ENCODE measurements at places on chromosomes 13 and 19.

- no peak for ATAC-seq
Observed at GRCh38 chr13:28329395-28330158, 165.4 kb downstream of the FLT1 start.

DNA sequence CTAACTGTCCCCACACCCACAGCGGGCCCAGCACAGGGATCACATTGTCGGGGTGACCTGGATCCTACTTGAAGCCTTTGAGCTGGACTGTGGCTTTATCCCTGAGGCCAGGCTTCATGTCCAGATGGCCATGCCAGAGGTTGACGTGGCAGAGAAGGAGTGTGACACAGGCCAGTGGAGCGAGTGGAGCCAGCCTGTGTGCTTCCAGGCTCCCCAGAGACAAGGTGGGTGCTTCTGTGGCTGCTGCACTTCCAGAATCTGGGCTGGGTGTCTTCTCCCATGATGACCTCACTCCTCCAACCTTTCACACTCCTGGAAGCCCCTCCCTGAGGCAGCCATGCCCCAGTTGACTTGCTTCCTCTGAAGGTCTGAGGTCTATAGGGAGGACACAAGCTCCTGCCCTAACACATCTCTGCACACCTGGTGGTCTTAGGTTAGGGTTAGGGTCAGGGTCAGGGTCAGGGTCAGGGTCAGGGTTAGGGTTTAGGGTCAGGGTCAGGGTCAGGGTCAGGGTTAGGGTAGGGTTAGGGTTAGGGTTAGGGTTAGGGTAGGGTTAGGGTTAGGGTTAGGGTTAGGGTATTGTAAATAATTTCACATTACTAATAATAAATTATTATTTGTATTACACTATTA lies 13.1 kb upstream of the MZF1 start:
- ATAC-seq = no peak

DNA sequence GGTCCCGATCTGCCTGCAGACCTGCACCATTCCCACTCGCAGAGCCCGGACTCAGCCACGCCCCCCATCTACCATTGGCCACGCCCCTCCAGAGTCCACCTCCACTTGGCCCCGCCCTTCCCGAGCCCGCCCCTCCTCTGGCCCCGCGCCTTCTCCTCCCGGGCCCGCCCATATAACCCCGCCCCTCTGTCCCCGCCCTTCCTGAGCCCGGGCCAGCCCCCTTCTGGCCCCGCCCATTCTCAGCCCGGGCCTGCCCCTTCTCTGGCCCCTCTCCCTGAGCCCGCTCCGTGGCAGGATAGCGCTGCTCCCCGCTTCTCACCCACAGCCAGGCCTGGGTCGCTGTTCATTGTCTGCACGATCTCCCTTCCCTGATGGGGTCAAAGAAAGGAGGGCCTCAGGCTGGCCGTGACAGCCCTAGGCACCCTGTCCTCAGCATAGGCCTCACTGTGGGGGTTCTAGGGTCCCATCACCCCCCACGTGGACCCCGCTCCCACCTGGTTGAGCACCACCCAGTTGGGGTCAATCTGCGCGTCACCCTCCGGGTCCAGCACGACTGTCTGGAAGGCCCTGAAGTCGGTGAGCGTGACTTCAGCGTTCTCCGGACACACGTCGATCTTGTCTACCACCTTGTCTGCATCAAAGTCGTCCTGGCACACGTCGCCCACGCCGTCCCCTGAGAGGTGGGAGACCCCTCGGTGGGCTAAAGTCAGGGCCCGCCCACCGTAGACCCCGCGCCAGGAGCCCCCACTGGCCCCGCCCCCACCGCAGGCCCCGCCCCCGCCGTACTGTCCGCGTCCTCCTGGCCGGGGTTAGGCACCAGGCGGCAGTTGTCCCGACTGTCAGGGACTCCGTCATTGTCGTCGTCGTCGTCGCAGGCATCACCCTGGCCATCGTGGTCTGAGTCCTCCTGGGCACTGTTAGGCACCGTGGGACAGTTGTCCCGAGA lies 5.7 kb downstream of the COMP start:
- peak; percentile 50 for ATAC-seq

GRCh38 chr19:20423381-20424197 lies 142.0 kb downstream of the ZNF737 start:
- ATAC-seq = peak; percentile 29

GRCh38 chr19:19548915-19549759 lies 11.1 kb downstream of the CILP2 start:
- no peak for ATAC-seq

GRCh38 chr13:36674337-36675212 lies 755 bp downstream of the SERTM1 start:
- no peak for ATAC-seq

DNA sequence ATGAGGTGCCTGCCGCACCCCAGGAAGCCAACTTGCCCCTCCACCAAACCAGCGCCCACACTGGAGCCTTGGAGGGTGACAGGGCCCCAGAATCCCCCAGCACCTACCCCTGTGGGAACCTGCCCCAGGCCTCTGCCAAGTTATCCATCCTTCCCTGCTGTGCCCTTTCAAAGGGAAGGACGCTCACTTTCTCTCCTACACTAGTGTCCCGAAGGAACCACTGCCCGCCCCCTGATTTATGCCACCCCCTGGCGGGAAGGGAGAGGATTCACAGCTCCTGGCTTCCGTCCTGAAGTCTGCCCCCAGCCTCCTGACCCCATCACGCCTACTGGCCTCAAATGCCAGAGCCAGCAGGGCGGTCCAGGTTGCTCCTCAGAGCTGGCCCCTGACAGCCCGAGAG lies 1.4 kb downstream of the EVI5L start:
- ATAC-seq = no peak

GRCh38 chr13:30429235-30429634 lies 6.9 kb downstream of the UBE2L5 start:
- ATAC-seq = no peak

GRCh38 chr13:99124046-99124400 lies 76.6 kb upstream of the UBAC2 start:
- ATAC-seq = no peak

GRCh38 chr13:77417897-77418296 lies 91.0 kb upstream of the MYCBP2 start:
- no peak for ATAC-seq

- no peak for ATAC-seq
Observed at GRCh38 chr19:45816236-45817009, 1.3 kb upstream of the RSPH6A start.

DNA sequence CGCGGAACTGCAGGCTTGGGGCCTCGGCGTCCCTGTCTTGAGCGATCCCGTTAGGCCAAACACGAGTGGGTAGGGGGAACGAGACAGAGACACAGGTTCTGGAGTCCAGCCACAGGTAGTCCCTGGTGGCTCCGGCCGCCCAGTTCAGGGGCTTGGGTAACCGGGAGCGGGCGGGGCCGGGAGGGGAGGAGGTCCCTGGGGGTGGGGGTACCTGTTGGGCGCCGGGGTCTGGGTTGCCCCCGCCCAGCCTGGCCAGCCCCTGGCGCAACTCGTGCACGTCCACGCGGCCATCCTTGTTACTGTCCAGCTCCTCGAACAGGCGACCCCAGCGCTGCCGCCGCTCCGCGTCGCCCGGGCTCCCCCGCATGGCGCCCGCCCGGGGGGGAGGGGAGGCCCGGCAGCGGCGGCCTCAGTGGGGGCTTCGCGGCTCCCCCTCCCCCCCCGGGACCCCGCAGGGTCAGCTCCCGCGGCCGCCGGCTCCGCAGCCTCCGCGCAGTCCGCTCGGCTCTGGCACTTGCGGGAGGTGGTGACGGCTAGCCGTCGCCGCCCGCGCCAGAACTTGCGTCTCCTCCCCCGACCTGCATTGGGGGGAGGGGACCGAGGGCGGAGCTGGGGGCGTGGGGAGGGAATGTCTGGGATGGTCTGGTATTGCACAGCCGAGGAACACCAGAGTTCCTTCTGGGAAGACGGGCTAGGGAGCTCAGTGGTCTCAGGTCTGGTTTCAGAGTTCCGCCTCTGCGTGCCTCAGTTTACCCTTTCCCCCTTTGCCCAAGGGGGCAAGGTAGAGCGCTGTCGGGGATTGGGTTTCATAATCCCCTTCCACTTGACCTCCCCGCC lies at the start of gene SLC25A23:
Gene SLC25A23 (minus strand): TSS at position 531 of the 837 bp plus-strand sequence. CDS start 164 bp downstream, at position 367.
- ATAC-seq = peak; percentile 63

- ATAC-seq = no peak
Observed at GRCh38 chr13:34578917-34579316, 363.2 kb upstream of the NBEA start.

DNA sequence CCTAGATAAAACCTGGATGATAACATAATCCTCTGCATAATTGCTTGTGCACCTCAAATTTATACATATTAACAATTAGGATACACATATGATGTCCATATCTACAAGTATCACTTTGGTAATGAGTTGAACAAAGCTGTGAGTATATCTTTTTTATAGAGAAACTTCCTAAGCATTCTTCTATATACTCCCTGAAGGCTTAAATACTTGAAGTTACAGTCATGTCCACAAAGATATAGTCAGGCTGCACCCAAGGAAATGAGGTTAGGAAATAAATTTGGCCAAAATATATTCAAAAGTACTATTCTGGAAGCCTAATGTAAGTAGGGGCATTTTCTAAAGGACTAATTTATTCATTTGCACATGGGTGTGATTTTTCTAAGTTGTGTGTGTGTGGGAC lies 761.5 kb downstream of the PCDH9 start:
- no peak for ATAC-seq

- ATAC-seq = peak; percentile 97
Observed at GRCh38 chr19:12639901-12640613, 26.5 kb downstream of the MAN2B1 start.

GRCh38 chr13:24718192-24718965 lies 38.2 kb downstream of the ATP12A start:
- no peak for ATAC-seq

GRCh38 chr19:39671739-39672363 lies 16.1 kb downstream of the LGALS16 start:
- peak; percentile 83 for ATAC-seq

DNA sequence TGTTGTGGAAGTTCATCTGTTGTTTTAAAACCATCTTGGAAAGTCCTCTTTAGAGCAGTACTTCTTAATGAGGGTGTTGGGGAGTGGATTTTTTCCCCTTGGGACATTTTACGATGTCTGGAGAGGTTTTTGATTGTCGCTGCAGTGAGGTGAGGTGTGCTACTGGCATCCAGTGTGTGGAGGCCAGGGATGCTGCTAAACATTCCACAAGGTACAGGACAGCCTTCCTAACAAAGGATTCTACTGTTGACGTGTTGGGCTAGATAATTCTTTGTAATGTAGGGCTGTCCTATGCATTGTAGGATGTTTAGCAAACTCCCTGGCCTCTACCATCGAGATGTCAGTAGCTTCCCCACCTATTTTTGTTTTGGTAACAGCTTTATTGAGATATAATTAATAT lies 33.3 kb downstream of the NAA16 start:
- no peak for ATAC-seq

DNA sequence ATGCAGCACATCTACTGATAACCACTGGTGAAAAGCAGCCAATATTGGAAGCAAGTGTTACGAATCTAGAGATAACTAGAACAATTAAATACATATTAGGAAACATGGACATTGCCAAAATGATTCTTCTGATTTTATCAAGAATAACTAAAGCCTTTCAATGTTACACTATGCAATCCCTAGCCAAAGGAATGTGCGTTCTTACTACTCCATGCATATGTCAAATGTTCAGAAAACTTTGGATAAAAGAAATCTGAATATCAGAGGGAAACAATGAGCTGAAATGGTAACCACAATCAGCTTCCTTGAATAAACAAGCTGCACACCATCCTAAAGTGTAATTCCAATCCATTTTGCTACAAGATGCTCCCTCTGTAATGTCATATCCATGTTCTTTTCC lies 951 bp upstream of the POSTN start:
- no peak for ATAC-seq

- ATAC-seq = peak; percentile 65
Observed at GRCh38 chr13:32164622-32165268, 133.2 kb downstream of the FRY start.

DNA sequence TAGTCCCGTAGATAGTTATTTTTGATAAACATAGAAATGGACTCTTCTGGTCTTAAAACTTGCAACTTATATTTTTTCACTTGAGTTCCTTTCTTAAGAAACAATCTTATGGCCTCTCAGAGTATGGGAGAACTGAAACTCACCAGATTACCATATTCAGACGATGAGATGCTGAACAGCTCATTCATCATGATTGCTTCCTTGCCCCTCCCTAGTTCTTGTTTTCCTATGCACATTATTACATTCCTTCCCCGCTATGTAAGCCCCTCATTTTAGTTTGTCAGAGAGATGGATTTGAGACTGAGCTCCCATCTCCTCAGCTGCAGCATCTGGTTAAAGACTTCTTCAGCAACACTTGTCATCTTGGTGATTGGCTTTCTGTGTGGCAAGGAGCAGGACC lies 158.5 kb downstream of the SLITRK6 start:
- ATAC-seq = no peak

DNA sequence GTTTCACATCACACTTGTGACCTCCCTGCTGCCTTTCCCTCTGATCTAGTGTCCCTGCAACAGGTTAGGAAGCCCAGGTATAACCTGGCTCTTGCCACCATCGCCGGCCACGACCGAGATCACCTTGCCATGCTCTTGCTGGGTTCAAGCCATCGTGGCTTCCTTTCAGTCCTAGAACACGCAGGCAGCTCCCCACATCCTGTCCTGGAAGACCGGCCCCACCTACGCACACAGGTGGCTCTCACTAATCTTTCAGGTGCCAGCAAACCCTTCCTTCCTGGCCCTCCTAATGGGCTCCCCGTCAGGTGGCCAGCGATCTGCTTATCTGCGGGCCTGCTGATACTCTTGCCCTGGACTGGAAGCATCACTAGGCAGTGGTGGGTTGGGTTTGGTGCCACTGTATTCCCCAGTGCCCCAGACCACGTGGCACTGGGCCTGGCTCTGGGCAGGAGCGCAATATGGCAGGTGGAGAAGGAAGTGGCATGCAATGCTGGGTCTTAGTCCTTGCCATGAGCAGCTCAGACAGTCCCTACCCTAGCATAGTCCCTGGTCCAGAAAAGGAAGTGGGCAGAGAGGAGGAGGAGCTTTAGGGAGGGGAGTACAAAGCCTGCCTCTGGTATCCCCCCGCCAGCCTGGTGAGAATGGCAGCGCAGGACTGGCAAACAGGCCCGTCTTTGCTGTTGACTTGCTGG lies 11.8 kb downstream of the PPP1R37 start:
- peak; percentile 35 for ATAC-seq

- no peak for ATAC-seq
Observed at GRCh38 chr19:42369433-42370067, 20.5 kb downstream of the CNFN start.

DNA sequence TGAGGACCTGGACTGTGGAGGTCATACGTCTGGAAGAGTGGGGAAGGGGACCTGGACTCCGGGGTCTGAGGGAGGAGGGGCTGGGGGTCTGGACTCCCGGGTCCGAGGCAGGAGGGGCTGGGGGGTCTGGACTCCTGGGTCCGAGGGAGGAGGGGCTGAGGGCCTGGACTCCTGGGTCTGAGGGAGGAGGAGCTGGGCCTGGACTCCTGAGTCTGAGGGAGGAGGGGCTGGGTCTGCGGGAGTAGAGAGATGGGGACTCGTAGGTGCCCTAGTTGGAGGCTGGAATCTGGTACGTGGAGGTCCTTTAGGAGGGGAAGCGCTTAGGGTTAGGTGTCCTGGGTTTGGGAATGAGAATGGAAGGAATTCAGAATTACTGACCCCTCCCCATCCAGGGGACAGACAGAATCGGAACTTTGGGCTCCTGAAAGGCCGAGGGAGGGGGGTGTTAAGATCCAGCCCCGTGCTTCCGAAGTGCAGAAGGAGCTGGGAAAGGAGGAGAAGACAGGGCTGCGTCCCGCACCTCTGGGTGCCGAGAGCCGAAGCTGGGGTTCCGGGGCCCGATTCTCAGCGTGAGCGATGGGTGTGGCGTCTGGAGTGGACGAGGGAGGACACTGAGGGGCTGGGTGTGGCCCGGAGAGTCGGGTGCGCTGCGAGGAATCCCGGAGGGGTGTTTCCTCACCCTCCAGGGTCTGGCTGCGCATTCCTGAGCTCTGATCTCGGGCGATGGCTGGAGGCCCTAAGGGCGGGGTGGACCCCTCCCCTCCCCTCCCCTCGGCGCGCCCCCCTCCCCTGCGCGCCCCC lies 608 bp downstream of the MYADM start:
- ATAC-seq = no peak

- ATAC-seq = no peak
Observed at GRCh38 chr19:52258426-52258825, 11.0 kb upstream of the ZNF766 start.

Data from stimulated activated memory B cell treated with anti-CD40 and anti-IgM and Interleukin-4, amounts not matched to agents 10 μg/mL and 1 μg/mL and 100 μg/mL, for 72 hours (primary cell).